ENCODE measurements at places on chromosomes 3 and 15. TPM values are rescaled to one million over a fixed set of nuclear protein-coding genes. Genes with fewer than 3 reads are reported as not detected.

DNA sequence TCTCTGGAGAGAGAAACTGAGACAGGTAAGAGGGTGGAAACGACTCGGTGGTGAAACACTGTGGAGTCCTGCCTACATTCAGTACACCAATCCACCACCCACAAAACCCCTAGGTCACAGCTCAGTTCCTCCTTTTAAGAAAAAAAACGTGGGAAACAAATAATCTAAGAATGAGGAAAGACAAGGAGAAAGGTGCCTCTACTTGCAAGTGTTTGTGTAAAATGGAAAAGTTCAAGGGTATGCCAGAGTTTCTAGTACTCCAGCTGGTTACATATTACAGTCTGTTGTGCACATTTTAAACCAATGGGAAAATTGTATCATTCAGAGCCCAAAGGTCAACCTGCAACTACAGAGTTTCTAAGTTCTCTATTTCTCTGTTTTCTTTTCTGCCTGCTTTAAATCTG, 32.2 kb downstream of the HGD start:
- no peak for DNase-seq

RAD51 gene
- total RNA-seq: 4.6 TPM

- DNase-seq: no peak
Observed at GRCh38 chr3:167936019-167936418, 159.7 kb downstream of the GOLIM4 start.

GRCh38 chr3:132841621-132842020, 119.4 kb upstream of the NPHP3 start:
- DNase-seq: no peak

DNA sequence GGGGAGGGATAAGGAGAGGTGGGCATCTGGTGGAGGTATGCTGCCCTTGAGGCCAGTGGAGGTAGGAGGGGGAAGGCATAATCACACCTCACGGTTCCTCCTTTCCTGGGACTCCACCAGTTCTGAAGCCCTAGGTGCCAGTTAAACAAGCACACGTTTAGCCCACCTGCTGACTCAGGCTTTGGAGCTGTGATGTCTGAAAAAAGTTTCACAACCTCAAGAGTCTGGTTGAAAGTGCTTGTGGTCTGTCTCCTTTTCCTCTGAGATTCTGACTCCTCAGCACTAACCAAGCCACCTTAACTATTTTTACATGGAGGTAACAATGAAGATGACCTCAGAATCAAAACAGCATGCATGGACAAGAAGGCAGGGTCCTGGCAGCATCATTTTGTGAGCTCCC, 23.0 kb downstream of the HPS3 start:
- peak; percentile 20 for DNase-seq

DNA sequence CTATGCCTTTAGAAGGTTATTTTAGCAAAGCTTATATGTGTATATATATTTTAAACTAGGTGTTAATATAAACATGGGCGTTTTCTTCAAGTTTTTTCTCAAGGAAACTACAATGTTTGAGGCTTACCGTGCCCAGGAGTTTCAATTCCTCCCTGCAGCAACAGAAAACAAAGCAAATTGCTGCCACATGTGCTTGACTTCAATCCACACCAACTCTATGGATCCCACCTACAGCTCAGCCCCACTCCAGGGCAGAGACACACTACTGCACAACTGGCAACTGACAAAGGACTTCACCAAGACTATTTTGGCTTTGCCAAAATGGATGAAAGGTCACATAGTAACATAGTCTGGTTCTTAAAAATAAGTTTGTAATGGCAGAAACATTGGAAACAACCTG, 346.6 kb downstream of the ERC2 start:
- DNase-seq: no peak

GRCh38 chr3:83302091-83302490, 1540.6 kb upstream of the GBE1 start:
- no peak for DNase-seq

GRCh38 chr15:75620058-75620820, 5.3 kb downstream of the SNUPN start:
- no peak for DNase-seq

FBXO40 gene
- not detected for total RNA-seq

CHRM5 gene
- under 0.01 TPM for total RNA-seq

DNA sequence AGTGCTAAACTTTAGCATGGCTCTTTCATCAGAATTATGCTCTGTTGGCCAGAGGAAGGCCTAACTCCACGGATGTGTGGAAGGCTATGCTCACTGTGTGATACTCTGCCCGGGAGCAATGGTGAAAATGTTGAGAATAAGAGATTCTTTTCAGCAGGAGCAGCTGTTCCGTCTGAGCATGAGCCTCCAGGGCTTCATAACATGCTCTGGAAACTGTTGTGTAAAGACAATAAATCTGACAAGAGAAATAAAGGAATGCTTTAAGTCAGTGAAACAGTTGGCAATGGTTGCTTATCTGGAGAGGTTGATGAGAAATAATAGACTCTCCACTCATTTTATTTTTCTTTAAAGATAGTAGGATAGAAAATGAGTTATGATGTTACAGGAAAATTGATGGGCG, 269.8 kb downstream of the DIPK2A start:
- DNase-seq: no peak

DNA sequence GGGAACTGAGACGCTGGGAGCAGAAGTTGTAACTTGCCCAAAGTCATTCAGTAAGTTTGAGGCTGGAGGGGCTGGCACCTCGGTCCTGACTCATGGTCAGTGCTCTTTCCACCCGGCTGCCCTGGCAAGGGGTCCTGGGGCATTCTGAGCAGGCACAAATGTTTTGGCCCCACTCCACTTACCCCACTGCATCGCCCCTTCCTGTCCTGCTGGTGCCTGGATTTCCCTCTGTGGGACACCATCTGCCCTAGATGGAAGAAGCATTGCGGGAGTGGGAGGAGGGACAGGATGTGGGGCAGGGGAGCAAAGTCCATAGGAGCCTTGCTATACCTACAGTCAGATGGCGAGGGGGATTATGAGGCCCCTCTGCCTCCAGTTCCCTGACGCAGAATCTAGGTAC, 4.5 kb downstream of the CORO2B start:
- DNase-seq: no peak

PLS1 gene
- total RNA-seq: 2.4 TPM

DNA sequence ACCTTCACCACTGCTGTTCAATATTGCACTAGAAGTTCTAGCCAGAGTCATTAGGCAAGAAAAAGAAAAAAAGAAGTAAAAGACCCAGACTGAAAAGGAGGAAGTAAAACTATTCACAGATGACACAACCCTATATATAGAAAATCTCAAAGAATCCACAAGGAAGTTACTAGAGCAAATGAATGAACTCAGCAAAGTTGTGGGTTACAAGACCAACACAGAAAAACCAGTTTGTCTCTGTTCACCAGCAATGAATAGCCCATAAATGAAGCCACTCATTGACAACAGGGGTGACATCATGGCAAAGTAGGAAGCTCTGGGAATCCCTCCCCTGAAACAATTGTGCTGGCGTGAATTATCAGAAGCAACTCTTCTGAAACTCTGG, 4.6 kb downstream of the CFAP100 start:
- DNase-seq: no peak

GRCh38 chr3:123483146-123483545, 34.3 kb upstream of the ADCY5 start:
- no peak for DNase-seq

GRCh38 chr15:61612111-61612510, 383.0 kb upstream of the RORA start:
- DNase-seq: no peak

DNA sequence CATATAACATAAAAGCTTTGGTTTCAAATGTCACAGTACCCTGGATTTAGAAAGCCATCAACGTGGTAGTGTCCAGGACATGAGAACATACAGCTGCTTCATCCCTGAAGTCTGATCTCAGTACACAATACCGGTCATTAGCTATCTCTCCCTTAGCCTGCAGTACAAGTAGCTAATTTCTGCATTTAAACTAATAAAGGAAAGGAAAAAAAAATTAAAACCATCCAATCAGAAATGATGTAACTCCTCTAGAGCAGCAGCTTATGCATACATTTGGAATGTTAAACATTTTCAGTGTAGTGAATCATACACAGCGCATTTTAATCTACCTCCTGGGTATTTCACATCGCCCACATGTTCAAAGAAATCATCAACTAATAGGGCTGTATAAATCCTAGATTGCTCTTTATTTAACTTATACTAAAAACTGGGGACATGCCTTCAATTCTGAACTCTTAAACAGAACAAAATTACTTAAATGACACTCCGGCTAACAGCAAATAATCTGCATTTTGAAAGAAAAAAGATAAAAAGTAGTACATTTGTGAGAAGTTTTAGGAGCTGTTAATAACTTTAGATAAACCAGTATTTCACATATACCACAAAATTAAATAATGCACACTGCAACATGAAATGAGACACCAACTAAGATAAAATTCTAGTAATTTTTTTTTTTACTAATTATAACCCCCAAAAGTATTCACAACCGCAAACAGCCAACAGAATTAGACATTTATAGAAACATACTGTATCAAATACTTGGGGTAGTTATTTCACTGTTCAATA, 3.7 kb downstream of the IGF2BP2 start:
- no peak for DNase-seq

PATL2 gene
- 5.7 TPM for total RNA-seq

DNA sequence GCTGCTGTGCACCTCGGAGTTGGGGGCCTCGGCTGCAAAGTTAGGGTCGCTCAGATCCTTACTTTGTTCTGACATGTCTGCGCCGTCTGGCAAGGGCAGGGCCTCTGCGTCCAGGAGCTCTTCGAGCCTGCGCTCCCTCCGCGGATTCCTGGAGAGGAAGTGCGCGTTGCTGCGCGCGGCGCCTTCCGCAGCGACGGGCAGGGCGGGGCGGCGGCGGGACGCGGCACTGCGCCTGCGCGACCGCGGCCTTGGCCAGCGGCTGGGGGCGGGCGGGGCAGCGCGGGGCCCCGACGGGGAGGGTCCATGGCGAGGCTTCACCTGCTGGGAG, at the start of gene NDN:
NDN (minus strand) TSS at position 163 of the 328 bp plus-strand sequence; CDS start at position 75, 88 bp downstream.
- peak; percentile 53 for DNase-seq

DNA sequence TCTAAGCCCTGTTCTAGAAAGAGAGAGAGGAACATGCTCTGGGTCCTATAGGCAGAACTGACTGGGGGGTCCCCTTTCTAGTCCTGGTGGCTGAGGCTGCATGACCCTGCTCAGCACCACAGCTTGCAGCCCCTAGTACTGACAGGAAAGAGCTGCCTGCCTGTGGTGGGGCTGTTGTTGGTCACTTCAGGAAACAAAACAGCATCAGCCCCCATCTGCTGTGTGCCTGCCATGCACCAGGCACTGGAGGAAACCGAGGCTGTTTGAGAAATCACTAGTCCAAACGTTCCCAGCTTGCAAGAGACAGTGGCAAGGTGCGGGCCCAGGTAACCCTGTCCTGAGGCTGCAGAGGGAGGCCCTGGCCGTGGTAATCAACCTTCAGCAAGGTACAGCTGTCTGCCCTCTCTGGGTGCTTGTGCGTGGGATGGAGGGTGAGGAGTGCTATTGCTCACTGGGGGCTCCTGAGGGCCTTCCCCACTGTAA, 90.6 kb downstream of the IQSEC1 start:
- DNase-seq: no peak

FEZF2 gene
- total RNA-seq: not detected

CEP70 gene
- 11.8 TPM for total RNA-seq

CCDC54 gene
- not detected for total RNA-seq

DNA sequence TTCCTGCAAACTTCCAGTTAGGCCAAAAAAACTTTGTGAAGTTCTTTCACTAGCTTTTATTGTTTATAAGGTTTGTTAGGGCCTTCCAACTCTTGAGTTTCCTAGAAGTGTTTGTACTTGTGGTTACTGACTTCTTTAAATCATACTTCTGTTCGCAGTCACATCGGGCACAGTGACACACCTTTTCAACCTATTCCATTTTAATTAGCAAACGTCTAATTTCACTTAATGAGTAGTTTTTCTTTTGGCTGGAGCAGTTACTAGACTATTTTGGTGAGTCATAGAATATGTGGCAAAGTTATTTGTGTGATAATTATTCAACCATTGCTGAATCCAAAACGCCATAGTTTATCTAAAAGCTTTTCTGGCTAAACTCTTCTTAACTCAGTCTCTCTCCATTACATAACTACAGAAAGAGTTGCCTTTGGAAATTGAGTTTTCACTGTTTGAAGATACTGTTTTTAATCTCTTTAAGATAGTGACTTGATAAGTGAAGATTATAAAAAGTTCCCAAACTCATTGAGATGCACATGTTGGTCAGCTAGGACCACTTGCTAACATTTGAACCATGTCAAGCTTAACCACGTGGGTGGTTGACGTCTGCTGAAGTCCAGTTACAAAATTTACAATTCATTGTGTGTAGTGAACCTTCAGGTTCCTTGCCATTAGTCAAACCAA, 21.5 kb downstream of the CNOT10 start:
- DNase-seq: no peak

DNA sequence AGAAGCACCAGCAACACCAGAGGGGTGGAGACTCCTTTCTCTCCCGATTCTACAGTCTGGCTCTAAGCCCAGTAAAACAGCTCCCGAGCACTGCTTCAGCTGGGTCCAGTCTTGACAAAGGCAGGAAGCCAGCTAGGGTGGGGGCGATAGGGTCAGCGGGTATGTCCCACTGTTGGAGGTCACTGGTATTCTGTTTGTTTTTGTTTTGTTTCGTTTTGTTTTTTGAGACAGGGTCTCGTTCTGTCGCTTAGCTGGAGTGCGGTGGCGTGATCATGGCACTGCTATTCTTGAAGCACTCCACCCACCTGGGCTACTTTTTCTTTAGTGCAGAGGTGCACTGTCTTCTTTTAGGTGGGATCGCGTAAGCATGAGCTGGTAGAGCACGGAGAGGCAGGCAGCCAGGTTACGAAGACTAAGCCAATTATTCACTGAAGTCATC, 16.3 kb downstream of the GCSAM start:
- no peak for DNase-seq
